ENCODE measurements at places on chromosomes 11 and 22.
A peak's percentile ranks its signal among the peaks of the same experiment; 100 is the strongest.

DNA sequence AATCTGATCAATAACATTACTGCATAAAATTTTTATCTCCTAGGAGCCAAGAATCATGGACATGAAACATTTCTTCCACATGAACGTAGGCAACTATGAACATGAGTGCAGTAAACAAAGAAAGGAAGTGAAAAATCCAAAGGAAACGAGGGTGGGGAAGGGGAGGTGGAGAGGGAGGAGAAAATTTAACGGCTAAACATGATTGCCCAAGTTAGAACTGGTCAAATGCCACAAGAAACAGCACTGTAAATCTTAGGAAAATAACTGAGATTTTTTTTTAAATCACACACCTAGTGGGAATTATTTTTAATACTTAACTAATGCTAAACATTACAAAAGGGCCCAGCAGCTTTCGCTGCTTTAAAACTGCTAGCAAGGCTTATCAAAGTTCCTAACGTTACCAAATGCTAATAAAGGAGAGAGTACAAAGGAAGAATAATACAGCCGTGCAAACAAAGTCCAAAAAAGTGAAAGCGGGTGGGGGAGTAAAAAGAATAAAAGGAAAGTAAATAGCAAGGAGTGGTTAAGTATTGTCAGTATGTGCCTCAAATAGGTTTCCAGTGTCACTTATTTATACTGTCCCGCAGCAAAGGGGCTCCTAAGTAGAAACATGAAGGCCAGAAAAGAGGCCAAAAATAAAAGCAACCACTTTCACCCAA is 13.7 kb downstream of the NARS2 start:
- DNase-seq, result no peak

GRCh38 chr11:71191201-71191600 is 61.2 kb downstream of the SHANK2 start:
- DNase-seq, result no peak

- DNase-seq, result peak; percentile 39
Observed at GRCh38 chr11:13354335-13354734, 76.7 kb downstream of the BMAL1 start.

DNA sequence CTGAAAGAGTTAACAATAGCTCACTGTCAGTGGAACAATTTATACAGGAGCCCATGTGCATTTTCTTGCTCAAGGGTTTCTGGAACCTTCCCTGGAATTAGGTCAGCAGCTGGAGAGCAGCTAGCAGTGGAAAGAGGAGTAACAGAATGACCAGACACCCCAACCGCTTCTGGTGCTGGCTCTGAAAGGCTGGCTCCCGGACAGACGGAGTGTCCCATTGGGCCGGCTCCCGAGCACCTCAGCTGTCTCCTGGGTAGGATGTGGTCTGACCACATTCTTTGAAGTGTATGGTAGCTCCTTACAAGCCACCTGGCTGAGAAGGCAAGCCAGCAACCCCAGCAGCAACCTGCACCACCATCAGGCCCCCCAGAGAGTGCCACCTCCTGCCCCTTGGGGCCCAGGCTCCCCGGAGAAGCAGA is 44.7 kb downstream of the ABTB2 start:
- no peak for DNase-seq

- DNase-seq, result no peak
Observed at GRCh38 chr11:113242767-113243397, 71.5 kb upstream of the TTC12 start.

DNA sequence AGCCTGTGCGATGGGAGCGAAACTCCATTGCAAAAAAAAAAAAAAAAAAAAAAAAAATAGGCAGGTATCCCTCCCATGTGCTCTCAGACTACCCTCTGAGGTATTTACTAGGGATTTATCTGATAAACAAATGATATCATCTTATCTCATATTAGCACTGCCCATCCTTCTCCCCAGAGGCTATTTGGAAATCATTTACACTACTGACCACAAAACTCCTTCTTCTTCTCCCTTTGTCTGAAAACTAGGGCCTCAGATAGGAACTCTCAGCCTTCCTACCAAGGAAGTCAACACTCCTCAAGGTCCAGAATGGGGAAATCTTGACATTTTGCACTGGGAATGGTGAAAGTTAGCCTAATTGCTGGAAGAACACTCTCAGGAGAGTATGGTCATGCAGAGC is 46.4 kb downstream of the LARGE2 start:
- no peak for DNase-seq

- no peak for DNase-seq
Observed at GRCh38 chr11:26228778-26229177, 103.2 kb upstream of the ANO3 start.

GRCh38 chr11:128503245-128503991 is 83.9 kb downstream of the ETS1 start:
- DNase-seq, result no peak

DNA sequence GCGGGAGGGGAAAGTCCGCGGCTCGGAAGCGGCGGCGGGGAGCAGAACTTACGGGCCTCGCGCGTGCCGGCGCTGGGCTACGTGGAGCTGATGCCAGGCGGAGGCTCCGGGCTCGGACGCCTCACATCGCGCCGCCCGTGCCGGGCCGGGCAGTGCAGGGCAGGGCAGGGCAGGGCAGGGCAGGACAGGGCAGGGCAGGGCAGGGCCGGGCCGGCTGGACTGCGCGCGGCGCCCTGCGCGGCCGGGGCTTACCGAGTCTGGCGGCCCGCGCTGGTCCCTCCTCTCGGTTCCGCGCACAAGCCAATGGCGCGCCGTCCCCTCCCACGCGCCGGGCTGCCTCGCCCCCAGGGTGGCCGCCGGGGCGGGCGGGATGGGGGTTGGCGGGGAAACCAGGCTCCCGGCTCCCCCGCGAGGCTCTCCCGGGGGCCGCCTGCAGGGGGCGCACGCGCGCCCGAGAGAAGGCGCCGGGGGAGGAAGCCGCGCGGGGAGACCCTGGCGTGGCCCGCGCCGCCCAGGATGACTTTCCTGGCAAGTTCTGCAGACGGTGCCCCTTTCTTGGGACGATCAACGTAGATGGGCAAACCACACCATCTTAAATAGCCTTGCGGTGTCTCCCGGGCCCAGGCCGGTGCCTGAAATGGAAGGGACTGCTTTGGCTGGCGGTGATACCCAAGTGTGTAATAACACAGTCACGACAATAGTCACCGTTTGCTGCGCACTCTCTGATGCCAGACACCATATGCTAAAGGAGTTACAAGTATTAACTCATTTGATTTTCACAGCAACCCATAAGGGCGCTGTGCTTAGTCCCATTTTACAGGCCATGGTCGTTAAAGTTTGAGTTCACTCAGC is at the start of gene TP53I11:
TSS of gene TP53I11 (minus strand) at position 259 of the 852 bp plus-strand sequence. CDS start 12,548 bp downstream, outside the sequence.
- peak; percentile 92 for DNase-seq

- no peak for DNase-seq
Observed at GRCh38 chr22:17990147-17990546, 34.2 kb downstream of the MICAL3 start.

DNA sequence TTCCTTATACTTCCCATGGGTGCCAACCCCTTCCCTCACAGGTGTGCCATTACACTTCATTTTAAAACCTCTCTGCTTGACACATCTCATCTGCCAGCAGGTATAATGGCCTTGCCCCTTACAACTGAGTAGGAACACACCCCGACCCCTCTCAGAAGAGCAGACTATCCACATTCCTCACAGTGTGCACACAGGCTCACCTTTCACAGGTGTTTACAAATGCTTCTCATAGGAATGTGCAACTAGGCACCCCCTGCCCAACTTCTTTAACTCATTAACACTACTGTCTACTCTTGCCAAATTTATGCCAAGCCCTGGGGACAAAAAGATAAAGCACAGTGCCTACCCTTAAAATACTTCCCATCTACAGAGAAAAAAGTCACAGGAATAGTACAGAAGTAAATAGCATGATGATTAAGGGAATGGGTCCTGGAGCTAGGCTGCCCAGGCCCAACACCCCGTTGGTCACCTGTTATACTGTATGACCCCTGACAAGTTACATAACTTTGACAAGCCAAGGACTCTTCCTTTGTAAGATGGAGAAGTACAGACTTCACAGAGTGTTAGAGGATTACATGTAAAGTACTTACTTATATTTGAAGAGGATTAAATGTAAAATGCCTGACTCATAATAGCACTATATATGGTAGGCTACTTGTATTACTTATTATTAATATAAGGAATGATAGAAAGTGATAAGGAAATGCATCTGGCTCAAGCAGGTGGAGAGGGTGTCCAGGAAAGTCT is 15.2 kb downstream of the TRIM3 start:
- DNase-seq, result no peak

DNA sequence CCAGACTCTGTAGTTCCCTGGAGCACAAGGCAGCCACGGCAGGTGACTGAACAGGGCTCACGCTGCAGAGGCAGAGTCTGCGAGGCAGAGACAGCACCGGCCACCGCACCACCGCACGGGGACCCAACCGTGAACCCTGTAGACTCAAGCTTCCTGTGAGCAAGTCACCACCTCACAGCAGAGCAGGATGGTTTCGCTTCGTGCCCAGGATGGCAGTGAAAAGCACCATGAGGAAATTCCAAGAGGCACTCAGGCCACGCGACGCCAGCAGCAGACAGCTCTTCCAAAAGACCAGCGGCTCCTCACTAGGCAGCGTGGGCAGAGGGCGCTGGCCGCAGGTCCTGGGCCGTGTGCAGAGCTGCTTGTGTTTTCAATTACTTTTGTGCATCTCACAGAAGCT is 24.5 kb downstream of the BRD1 start:
- DNase-seq, result no peak

GRCh38 chr22:43437871-43438475 is 26.2 kb downstream of the MPPED1 start:
- no peak for DNase-seq

GRCh38 chr11:133934599-133935550 is 21.9 kb downstream of the IGSF9B start:
- DNase-seq, result no peak

DNA sequence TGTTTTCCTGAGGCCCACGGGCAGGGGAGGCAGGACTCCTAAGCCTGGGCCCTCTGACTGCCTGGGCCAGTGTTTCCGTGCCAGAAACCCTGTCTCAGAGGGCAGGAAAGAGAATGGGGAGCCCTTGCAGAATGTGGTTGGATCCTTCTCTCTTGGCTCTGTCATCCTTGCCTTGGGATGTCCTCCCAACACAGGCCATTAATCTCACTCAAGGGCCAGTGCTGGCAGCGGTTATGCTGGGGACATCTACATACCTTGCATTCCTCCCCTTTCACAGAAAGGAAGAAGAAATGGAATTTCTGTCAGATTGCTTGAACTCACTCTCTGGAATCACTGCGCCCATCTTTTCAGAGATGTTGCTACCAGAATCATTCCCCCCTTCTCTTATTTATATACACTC is 296.9 kb downstream of the KIRREL3 start:
- DNase-seq, result no peak

DNA sequence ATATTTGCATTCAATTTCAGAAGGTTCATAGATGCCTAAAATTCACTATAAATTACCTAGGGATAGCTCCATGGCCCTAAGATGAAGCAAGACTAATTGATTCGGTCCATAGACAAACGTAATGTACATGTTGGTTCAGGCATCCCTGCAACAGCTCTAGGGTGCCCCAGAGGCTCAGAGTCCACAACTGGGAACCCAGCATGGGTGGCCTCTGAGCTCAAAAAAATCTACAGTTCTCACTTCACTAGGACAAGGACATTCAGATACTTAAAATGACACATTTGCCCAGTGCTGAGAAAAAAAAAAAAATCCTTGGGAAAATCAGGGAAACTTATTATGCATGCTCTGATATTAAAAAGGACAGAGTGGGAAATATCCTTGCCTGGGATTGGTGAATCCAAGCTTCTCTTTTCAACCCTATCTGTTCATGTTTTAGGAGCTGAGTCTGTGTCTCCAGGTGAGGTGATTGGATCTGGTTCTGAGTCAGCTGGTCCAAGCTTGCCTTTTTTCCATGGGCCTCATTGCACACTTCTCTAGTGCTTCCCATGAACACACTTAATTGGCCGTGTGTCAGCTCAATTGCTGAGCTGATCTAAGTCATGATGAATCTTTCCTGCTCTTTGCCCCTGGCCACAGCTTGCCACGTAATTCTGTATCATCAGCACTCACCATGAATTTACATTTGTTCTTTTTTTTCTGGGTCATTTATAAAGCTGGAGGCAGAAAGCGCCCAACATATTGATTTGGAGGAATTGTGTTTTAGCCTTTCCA is 116.3 kb upstream of the RCN1 start:
- DNase-seq, result no peak

GRCh38 chr11:18203723-18204122 is 31.1 kb downstream of the MRGPRX4 start:
- peak; percentile 82 for DNase-seq

- no peak for DNase-seq
Observed at GRCh38 chr11:33790040-33790439, 15.7 kb upstream of the FBXO3 start.

GRCh38 chr11:94866231-94866822 is 98.2 kb downstream of the AMOTL1 start:
- no peak for DNase-seq

DNA sequence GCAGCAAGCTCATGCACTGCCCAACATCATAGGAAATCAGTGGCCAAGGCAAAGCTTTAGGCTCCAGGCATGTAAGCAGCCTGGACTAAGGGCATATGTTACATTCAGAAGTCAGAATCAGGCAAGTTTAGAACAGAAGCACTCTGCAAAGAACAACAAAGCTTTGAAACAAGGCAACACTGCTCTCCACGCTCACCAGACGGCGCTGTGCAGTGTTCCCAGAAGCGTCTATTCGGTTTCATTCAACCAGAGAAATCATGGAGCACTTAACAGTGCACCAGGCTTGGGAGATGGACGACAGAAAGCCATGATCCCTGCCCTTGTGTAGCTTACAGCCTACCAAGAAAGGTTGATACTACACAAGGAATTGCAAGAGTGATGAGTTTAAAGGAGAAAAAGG is 555.8 kb downstream of the BUD13 start:
- DNase-seq, result peak; percentile 63

DNA sequence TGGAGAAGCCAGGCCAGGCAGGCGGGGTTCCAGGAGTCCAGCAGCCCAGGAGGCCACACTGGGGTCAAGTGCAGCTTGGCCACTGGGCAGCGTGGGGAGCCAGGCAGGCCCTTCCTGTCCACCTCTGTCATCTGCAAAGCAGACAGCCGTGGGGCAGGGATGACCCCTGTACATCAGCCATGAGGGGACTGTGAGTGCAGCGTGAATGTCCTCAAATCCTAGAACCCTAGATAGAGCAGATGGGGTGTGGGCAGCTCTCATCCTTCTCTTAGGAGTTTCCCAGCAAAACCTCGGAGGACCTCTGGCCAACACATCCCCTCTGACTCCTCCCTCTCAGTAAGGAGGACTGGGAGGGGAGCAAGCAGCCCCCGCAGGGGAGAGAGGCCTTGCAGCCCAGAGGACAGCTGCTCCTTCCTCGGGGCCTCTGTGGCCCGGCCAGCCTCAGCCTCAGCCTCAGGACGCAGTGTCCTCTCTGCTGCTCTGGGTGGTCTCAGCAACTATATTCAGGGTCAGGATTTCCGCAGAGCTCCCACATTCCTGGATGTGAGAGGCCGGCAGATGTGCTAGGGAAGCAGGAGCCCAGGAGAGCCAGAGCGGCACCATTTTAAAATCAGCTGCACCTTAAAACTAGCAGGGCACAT is 820.5 kb downstream of the BRD1 start:
- no peak for DNase-seq

Measured in D341Med (cell line).